ENCODE measurements at places on chromosomes 4 and X.

GRCh38 chr4:124224256-124224655, 488.3 kb downstream of the ANKRD50 start:
- no peak for DNase-seq

GRCh38 chrX:24506082-24506481, 41.0 kb downstream of the PDK3 start:
- DNase-seq: no peak

DNA sequence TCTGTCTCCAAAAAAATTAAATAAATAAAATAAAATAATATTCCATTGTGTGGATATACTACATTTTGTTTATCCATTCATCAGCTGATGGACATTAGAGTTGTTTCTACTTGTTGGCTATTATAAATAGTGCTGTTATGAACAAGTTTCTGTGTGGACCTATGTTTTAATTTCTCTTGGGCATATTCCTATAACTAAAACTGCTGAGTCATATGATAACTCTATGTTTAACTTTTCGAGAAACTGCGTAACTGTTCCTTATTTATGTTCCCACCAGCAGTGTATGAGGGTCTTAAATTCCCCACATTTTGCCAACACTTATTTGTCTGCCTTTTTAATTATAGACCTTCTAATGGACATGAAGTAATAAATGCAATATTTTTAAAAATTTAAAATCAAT, 369.5 kb downstream of the CHIC1 start:
- no peak for DNase-seq

DNA sequence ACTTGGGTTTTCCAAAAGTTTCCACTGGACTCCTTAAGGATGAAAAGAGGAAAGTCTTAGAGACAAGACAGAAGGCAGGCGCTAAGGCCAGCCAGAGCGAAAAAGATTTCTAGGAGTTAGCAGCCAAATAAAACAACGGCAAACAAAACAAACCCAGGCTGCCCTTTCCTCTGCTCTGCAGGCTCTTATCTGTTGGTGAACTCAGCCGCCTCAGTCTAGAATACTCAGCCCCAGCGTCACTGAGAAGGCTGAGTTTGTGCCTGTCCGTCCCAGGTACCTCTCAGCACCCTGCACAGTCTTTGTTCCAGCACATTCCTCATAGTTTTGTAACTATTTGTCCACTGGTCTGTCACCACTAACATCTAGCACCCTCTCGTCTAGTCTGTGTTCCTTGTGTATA, 75.6 kb upstream of the FAM9C start:
- no peak for DNase-seq

- no peak for DNase-seq
Measured at GRCh38 chrX:153766098-153766817, 2.2 kb downstream of the PLXNB3 start.

GRCh38 chr4:72442715-72443114, 126.3 kb downstream of the ADAMTS3 start:
- no peak for DNase-seq

DNA sequence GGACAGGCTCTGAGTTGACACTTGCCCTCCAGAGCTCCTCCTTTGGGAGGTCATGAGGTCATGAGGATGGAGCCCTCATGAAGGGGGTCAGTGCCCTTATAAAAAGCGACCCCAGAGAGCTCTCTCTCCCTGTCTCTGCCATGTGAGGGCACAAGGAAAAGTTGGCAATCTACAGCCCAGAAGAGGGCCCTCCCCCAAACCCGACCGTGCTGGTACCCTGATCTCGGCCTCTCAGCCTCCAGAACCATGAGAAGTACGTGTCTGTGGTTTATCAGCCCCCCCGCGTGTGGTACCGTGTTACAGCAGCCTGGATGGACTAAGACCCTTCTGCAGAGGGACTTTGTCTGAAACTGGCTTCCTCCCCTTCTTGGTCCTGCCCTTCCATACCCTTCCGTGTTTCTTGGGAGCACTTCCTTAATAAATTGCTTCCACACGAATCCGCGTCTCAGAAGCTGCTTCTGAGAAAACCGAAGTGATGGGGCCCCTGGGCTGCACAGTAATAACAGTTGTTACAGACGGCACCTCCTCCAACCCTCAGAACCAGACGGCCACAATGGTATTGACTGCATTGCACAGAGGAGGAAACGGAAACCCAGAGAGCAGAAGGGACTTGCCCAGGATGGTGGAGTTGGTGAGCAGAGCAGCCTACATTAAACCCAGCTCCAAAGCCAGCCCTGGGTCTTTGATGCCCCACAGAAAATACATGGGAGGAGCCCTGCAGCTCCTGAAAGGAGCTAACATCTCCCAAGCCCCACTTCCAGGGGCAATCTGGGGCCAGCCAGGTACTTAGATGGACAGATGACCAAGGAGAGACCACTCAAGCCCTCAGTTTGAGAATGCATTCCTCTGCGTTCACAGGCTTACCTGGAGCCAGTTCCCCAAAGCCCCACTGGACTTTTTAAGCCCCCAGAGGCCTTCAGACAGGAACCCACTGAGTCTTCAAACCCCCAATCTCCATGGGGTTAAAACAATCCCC, 242.7 kb downstream of the BCOR start:
- DNase-seq: peak; percentile 51

DNA sequence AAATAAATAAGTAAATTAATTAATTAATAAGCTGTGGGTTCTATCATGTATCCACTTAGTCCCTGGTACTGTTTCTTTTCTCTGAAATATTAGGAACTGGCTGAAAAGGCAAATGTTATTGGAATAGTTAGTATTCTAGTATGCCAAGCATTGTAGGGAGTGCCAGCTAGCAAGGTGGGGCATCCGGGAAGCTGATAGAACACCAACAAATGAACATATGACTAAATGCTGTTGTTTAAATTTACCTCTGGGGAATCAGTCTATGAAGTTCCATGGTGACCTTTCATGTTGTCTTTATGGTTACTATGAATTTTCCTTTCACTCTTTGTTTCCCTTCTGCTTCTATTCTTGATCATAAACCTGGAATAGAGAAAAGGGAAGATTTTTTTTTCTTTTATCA, 32.7 kb downstream of the NUDT6 start:
- no peak for DNase-seq

DNA sequence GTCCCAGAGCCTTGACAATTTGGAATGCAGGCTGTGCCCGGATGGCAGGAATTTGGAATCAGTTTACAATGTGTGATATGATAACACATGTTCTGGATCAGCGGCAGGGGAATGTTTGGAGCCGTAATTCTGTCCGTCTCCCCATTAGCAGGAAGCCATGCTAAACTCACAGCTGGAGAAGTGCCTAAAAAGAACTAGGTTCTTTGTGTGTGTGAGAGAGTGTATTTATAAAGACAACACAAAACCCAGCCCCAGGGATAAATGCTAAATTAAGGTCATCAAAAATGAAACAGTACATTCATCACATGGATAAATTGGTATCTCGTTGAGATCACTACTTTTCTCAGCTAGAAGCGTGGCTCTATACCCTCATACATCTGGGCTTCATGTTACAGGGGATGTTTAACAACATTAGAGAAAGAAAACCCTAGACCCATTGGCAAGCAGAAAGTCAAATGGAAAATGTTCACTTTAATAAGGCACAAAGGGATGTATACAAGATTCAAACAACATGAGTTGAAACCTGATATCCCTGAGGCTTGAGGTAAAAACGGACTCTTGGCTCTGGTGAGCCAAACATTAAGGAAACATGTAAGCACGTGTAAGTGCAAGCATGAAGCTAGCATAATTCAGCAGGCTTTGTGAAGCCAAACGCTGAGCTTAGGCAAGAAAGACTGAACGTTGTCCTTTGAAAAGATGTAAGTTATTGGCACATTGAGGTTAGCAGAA, 18.0 kb upstream of the TMEM131L start:
- no peak for DNase-seq

- DNase-seq: no peak
Measured at GRCh38 chrX:1423215-1423614, 29.5 kb downstream of the ASMTL start.

GRCh38 chr4:112951362-112952312, 97.8 kb upstream of the ANK2 start:
- DNase-seq: no peak

DNA sequence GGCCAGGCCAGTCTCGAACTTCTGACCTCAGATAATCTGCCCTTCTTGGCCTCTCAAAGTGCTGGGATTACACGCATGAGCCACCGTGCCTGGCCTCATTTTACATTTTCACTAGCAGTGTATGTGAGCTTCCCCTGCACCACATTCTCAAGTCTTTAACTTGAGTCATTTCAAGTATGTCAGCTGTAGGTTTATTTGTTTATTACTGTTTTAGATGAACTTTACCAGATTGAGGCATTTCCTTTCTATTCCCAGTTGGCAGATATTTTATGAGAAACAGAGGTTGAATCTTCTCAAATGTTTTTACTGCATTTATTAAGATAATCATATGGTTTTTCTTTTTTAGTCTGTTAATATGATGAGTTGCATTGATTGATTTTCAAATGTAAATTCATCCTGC, 114.6 kb upstream of the SH3RF1 start:
- no peak for DNase-seq

DNA sequence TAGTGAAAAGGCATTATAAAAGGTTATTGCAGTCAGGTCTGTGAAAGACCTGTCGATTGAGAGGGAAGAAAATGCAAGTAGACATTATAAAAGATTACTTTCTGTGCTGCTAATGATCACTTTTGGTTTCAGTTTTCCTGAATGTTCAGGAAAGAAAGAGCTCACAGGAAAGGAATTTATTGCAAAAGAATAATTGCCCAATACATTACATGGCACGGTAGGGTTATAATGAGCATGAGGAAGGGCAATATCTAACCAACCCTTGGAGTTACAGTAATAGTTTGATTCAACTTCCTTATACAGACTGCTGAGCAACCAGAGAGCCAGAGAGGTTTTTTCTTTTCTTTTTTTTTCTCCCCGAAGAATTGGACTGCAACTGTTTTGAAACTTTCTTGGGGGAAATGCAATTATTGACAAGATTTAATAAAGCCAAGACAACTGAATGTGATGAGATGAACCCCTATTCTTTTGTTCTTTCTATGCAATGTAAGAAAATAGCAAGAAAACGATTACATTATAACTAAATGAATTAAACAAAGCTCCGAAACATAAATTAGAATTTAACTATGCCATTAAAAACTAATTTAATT, 247.0 kb downstream of the C4orf33 start:
- DNase-seq: no peak

GRCh38 chr4:84032372-84032771, 466.7 kb downstream of the NKX6-1 start:
- no peak for DNase-seq

GRCh38 chrX:103781706-103782105, 5.1 kb downstream of the PLP1 start:
- DNase-seq: no peak

DNA sequence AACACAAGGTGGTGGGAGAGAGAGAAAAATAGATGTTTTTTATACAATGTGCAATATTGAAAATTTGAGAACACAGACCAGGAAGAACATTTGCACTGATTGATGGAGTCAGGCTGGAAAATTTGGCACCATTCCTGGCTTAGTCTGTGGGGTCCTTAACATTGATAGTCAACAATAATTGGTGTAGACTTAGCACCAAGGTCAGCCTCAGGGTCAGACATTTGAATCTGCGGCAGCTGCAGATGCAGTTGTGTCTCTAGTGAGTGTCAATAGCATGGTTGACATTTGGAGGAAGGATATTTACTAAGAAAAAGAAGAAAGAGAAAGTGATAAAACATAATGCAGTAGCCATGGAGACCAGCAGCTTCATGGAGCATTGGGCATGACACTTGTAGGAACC, 31.5 kb upstream of the GLRA3 start:
- DNase-seq: no peak

DNA sequence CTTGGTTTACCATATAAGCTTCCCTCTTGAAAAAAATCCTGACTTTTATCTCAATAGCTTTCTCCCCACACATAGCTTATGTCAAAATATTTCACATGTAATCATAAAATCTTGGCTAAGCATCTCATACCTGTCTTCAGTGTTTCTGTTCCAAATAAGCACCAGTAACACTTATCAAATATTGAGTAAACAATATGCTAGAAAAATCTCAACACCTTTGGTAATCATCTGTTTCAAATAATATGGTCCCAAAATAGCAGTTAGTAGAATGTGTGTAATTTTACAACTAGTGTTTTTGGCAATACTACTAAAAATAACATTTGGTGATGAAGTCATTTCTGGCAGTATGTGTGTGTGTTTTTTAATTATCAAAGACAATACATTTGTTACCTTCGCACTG, 2138.2 kb downstream of the PCDH7 start:
- DNase-seq: no peak

- no peak for DNase-seq
Measured at GRCh38 chrX:17415242-17415810, 40.3 kb downstream of the NHS start.

DNA sequence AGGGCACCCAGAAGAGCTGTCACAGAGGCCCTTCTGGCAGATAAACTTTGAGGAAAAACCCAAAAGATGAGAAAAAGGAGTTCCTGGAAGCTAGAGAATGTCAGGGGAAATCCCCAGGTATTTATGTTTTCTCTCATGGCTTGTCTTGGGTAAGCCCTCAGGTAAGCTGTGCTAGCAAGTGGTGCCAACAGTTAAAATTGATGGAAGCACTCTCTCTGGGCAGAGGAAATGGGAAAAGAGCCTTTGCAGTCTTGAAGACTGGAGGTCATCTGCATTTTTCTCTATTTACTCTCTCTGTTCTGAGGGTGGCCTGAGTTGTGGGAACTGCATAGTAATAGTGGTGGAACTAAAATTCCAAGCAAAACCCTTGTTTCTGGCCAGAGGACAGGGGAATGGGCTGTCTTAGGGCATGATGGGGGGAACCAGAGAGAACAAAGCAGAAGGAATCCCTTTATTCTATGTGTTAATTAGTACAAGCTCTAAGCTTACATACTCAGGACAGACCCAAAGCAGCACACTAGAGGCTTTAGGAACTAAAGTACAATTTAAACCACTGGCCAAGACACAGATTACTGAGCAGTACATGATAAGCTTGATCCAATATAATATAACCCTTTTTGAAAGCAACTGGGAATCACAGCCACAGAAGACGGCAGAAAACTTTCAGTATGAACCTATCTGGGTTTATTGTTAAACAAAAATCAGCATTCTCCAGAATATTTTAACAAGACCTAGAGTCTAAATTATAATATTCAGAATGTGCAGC, 53.3 kb upstream of the SLC10A4 start:
- no peak for DNase-seq

- DNase-seq: no peak
Measured at GRCh38 chr4:40856840-40857362, 107.1 kb downstream of the NSUN7 start.

DNA sequence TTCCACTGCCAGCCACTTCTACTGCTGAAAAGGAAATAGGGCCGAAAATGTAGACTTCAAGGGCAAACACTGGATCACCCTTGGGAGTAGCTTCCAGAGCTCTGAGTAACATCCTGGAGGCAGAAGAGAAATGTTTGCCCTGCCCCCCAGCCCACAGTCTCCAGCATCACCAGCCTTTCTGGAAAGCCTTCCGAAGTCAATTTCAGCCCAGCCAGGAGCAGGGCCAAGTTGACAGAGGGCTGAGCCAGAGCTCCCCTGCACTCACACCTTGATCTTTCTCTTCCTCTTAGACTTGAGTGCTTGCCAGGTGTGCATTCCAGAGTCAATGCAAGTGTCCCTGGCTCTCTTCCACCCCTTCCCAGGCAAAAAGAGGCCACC, 35.2 kb downstream of the SLC25A5 start:
- DNase-seq: no peak

GRCh38 chrX:81414630-81415029, 212.7 kb downstream of the SH3BGRL start:
- DNase-seq: no peak

All from stimulated activated CD4-positive, alpha-beta T cell treated with anti-CD3 and anti-CD28 coated beads, Interleukin-1b, Interleukin-23, amount 100 ng/mL, for 1 hour (primary cell).